Fibroblast of skin of left biceps (primary cell): ENCODE measurements at places on chromosomes 1 and 21.

DNA sequence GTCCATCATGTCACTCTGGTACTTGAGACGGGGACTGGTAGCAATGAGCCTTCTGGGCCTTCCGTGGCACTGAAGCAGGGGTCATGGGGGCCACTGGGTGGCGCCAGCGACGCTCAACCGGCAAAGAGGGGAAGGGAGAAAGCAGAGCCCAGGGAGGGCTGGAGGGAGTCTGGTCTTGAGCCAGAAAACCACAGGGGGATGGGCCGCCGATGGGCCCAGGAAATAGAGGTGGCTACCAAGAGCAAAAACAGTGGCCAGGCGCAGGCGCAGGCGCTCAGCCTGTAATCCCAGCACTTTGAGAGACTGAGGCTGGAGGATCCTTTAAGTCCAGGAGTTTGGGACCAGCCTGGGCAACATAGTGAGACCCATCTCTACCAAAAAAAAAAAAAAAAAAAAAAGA is 21.8 kb downstream of the EXOC8 start:
- DNase-seq, result no peak

DNA sequence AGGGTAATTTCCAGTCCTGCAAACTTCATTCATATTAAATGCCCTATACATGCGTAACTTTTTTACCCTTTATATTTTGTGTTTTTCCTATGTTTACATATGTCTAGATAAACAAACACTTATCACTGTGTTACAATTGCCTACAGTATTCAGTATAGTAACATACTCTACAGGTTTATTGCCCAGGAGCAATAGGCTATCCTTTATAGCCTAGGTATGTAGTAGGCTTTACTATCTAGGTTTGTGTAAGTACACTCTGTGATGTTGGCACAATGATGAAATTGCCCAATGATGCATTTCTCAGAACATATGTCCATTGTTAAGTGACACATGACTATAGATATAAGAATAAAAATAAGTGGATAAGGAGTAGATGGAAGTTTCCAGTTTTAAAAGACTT is 345.5 kb upstream of the C1orf87 start:
- no peak for DNase-seq

DNA sequence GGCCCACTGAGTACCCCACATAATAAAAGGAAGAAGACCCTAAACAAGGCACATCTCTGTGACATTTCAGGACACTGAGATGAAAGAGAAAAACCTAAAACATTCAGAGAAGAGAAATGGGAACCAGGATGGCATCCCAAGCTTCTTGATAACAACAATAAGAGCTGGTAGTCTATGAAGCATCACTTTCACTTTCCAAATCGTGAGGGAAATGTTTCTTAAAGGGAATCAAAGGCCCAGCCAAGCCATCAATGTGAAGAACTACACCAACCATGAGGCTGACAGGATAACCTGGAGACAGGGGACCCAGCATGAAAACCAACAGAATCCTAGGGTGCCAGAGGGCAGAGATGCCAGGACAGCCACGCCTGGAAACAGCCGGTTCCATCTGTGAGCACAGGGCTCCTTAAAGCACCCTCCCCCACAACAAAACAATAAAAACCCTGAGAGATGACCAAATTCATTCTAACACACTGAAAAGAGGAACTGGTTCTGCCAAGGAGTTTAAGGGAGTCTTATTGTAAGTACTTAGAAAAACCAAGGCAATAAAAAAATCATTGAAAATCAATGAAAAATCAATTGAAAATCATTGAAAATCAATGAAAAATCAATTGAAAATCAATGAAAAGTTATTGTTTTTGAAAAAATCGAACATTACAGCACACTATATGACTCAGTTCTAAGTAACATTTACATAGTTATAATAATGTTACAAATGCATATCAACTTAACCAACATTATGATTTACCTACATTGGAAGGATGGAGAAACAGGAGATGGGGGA is 141.5 kb upstream of the ERG start:
- DNase-seq, result no peak

GRCh38 chr1:76659171-76659940 is 207.9 kb upstream of the ST6GALNAC5 start:
- peak; percentile 13 for DNase-seq

GRCh38 chr1:244369256-244370057 is 82.3 kb downstream of the ADSS2 start:
- no peak for DNase-seq

DNA sequence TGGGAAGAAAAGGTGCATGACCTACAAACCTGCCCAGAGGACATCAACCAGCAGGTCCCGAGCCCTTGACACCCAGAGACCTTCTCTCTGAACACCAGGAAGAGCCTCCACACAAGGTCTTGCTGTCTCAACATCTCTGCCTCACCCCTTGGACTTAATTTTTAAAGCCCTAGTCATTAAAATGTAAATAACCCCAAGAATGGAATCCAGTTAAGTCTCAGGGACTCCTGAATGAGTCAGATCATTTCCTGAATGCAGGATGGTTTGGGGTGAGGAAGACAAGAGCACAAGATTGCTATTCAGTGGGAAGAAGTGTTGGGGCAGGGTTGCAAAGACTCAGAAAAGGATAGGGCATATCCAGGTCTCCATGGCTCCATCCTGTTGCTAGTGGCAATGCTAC is 17.8 kb upstream of the GRIK3 start:
- no peak for DNase-seq

DNA sequence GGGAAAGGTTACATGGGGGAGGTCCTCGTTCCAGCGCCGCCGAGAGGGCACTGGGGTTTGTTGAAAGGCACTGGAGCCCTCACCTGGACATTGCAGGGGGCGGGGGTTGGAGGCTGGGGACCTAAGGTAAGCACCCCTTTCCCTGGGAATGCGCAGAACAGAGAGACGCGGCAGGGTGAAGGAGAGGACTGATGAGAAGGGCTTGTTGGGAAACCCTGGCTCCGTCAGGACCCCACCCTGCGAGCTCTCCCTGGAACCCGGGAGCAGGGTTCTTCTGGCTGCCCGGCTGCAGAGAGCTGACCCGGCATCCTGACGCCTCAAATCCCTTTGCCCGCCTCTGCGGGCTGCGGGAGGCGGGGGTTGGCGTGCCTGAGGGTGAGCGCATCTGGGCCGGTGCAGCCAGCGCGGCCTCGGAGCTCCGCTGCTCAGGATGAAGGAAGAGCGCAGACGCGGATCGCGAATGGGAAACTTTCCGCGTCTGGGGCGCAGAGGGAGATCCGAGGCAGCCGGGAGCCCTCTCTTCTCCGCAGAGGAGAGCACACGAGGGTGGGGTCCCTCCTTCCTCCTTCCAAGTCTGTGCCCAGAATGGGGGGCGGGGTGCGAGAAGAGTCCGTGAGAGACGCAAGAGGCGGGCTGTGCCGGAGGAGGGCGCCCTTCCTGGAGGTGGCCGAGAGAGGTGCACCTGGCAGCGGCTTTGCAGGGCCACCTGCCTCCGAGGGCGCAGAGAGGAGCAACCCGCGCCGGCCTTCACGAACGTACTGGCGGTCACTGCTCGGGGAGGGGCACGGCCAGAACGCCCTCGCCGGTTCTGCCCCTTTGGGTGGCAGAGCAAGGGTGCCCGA is 2.4 kb downstream of the IGSF21 start:
- no peak for DNase-seq

DNA sequence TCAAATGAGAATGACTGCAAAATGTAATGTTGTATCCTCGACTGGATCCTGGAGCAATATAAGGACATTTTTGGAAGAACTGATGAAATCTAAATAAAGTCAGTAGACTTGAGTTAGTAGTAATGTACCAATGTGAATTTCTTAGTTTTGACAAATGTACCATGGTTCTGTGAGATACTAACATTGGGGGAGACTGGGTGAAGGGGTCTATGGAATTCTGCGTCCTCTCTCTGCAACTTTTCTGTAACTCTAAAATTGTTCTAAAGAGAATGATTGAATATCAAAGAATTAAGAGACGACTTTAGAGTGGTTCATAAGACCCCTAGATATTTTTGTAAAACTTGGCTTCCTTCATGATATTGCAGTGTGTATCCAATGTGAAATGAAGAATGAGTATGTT is 59.2 kb upstream of the KAZN start:
- no peak for DNase-seq

DNA sequence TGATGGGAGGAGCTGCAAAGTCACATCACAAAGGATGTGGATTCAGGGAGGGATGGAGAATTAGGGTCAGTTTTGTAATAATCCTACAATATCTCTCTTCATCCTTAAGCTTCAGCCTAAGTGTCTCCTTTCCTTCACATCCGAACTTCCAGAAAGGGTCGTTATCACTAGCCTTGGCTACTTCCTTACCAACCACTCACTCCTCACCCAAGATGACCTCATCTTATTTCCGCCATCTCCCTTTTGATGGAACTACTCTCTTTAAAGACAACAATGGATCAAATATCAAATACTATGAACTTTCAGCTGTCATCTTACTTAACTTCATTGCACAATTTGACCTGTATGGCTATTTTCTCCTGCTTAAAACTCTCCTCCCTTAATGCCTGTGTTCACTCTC is 69.6 kb upstream of the BARHL2 start:
- no peak for DNase-seq

GRCh38 chr1:228765168-228765946 is 30.1 kb downstream of the RHOU start:
- no peak for DNase-seq

DNA sequence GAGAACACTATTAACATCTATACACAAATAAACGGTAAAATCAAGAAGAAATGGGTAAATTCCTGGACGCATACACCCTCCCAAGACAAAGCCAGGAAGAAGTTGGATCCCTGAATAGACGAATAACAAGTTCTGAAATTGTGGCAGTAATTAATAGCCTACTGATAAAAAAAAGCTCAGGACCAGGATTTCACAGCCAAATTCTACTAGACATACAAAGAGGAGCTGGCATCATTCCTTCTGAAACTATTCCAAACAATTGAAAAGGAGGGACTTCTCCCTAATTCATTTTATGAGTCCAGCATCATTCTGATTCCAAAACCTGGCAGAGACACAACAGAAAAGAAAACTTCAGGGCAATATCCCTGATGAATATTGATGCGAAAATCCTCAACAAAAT is 70.7 kb upstream of the FMO3 start:
- DNase-seq, result no peak

DNA sequence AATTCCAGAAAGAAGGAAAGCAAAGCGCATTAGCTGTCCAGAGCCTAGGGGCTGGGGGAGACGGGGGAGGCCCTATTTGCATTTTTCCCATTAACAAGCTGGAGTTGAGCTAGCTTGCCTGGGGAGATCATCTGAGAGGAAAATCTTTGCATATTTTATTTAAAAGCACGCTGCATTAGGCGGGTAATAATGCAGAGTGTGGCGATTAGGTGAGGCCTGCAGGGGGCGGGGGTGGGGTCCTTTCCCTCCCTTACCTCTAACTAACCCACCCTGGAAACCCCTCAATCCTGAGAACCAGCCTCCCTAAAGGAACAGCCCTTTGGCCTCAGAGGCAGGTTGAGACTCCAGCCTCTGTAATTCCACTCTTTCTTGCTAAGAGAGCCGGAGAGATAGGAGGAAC is 16.2 kb downstream of the C1orf216 start:
- DNase-seq, result no peak

GRCh38 chr1:201268604-201269151 is 14.6 kb upstream of the PKP1 start:
- DNase-seq, result peak; percentile 28

- no peak for DNase-seq
Observed at GRCh38 chr1:157151073-157151472, 12.9 kb upstream of the ETV3 start.

GRCh38 chr1:213985209-213986019 is 2.4 kb upstream of the PROX1 start:
- no peak for DNase-seq

- no peak for DNase-seq
Observed at GRCh38 chr1:85135392-85135798, 65.4 kb downstream of the SYDE2 start.

- DNase-seq, result no peak
Observed at GRCh38 chr1:78385744-78386462, 104.9 kb upstream of the PTGFR start.

GRCh38 chr1:27650539-27651175 is 15.7 kb upstream of the FGR start:
- DNase-seq, result peak; percentile 63

GRCh38 chr1:53577761-53578100 is 118.5 kb downstream of the DMRTB1 start:
- no peak for DNase-seq

DNA sequence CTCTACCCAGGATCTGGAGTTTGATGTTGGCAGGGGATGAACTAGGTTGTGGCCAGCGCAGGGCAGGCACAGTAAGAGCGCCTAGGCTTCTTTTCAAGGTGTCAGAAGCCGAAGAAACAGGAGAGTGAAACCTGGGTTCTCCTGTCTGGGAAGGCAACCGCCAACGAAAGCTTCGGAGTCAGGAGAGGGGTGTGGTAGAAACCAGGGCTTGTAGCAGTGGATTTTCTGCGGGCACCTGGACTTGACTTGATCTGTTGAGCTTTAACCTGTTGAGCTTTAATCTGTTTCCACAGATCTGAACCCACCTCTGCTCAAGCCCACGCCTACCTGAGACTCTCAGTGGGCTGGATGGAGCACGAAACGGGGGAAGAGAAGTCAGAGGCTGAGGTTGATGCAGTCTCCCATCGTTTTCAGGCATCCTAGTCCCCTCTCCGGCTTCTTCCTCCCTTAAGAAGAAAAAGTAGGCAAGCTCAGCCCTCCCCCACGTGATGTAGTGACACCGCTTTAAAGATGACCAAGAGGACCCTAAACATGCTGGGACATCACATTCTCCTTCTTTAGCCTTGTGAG is 9.3 kb downstream of the HLX start:
- no peak for DNase-seq

GRCh38 chr1:109517337-109517736 is 7.8 kb upstream of the AMIGO1 start:
- no peak for DNase-seq

- no peak for DNase-seq
Observed at GRCh38 chr1:161066694-161067093, 3.0 kb downstream of the ARHGAP30 start.

GRCh38 chr1:4207183-4207582 is 307.1 kb upstream of the C1orf174 start:
- DNase-seq, result no peak

GRCh38 chr21:44331209-44331608 is 8.0 kb downstream of the CFAP410 start:
- DNase-seq, result no peak

GRCh38 chr1:156664046-156664766 is 13.0 kb downstream of the NES start:
- DNase-seq, result no peak

DNA sequence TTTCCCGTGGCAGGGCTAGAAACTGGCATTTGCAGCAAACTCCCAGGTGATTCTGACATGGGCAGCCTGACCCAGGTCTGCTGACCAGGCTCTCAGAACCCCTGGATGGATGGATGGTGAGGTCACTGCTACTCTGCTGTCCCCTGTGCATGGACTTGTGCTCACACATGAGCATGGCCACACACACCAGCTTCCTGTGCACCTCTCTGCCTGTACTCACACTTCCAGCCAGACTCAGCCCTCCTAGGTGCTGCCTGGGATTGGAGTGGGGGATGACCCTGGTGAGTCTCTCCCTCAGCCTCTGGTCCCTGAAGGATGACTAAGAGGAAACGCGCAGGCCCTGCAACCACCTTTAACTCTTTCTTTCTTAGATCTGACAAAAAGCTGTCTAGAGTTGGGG is 361.1 kb downstream of the HHAT start:
- DNase-seq, result no peak

GRCh38 chr1:173112129-173112528 is 61.4 kb upstream of the TNFSF18 start:
- DNase-seq, result no peak

GRCh38 chr1:110880708-110881374 is 7.9 kb downstream of the CD53 start:
- DNase-seq, result no peak
